ENCODE measurements at places on chromosomes 5 and 9.

- DNase-seq, result no peak
Observed at GRCh38 chr5:24749701-24750100, 104.9 kb upstream of the CDH10 start.

DNA sequence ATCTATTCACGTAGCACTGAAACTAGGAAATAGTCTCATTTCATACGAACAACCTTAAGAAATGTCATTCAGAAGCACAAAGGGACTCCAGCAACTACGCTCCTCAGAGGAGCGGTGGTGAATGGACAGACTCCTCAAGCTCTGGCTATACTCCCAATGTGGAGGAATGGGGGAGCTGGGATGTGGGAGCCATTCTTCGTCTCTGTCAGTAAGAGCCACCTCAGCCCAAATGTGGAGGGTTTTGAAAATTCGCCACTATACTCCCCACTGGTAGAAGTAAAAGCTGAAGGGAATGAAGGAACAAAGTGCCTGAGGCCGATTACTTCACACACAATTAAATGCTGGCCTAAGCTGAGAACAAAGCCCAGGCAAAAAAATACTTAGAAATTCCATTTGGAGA is 96.3 kb downstream of the ADAMTS12 start:
- no peak for DNase-seq

GRCh38 chr9:78533500-78533899 is 236.6 kb downstream of the PSAT1 start:
- DNase-seq, result no peak

DNA sequence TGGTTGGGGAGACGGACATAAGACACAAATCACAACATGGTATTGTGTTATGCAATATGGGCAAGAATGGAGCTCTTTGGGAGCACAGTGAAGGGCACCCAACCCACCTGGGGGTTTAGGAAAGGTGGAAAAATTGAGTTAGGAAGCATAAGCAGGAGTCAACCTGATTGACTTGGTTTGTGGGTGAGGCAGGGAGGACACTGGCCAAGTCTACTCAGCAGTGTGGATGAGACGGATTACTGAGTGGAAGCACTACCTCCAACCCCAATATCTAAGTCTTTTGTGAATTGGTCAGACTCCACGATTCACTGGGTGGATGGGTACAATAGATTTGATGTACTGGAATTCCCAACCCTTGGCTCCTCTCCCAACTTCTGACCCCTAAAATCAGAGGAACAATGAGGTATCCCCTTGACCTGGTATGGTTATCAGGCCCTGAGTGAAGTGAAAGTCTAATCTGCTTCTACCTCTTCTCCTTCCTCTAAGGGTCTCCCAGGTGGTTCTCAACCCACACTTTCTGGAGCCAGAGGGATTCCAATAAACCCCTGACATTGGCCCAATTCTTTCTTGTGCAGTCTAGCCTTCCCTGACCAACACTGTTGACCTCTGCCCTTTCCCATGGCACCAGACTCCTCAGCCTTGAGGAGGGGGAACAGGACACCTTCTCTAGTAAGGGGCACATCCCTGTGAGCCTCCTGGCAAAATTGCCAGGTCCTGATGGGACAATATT is 5.2 kb downstream of the EGR1 start:
- no peak for DNase-seq

- no peak for DNase-seq
Observed at GRCh38 chr5:127192836-127193338, 97.7 kb upstream of the MEGF10 start.

DNA sequence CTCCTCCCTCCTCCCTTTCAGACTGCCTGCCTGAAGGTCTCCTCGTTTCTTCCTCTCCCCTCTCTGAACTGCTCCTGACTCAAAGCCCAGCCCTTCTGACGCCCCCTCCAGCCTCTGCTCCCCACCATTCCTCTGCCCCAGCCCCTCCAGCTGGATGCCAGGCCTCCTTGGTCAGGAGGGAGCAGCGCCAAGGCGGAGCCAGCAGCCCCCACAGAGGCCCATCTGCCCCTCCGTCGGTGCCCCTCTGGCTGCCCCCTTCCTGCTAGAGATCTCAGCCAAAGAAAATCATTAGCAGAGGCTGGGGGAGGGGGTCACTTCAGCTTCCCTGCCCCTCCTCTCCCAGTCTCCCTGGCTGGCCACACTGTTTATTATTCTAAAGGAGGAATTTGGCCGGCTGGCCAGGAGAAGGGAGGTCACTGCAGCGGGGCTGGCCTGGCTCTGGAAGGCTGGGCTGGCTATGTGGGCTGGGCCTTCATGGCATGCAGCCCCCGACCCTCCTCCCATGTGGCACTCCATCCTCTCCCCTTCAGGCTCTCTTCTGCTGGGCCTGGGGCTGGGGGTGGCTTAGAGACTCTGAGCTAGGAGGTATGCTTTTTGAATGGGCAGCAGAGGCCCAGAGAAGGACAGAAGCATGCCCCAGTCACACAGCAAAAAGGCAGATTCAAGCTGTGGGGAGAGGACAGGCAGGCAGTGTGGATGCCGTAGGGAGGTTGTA is 16.9 kb downstream of the PDGFRB start:
- no peak for DNase-seq

DNA sequence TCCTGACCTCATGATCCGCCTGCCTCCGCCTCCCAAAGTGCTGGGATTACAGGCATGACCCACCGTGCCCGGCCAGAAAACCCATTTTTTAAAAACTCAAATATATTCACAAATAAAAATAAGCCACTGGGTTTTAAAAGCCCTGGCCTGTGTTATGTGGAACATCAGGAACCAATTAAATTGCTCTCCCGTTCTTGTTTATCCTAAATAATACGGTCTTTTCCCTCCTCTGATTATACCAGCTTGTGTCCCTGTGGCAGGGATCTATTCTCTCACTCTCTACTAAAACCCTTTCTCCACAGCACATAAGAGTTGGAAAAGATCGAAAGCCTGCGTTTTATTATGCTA is 30.1 kb upstream of the LPAR1 start:
- no peak for DNase-seq

- no peak for DNase-seq
Observed at GRCh38 chr5:174707671-174708070, 16.7 kb upstream of the MSX2 start.

- no peak for DNase-seq
Observed at GRCh38 chr5:170262061-170263045, 29.6 kb downstream of the C5orf58 start.

GRCh38 chr9:23322392-23322791 is 503.6 kb downstream of the ELAVL2 start:
- DNase-seq, result no peak

- DNase-seq, result no peak
Observed at GRCh38 chr5:154410786-154411185, 35.0 kb upstream of the SAP30L start.

DNA sequence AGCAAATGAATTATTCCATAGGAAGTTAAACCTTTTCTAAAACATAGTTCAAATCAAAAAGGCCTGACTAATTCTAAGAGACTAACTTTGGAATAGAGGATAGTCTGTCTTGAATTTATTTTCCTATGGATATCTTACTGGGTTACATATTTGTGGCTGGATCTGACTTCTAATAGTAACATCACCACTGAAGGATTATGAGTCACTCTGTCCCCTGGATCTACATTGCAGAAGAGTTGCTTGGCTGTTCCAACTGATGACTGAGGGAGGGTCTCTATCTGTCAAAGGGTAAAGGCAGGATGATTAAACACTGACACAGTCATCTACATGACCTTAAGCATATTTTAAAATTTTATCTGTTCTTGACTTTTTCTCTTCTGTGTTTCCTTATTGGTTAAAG is 119.6 kb upstream of the FST start:
- DNase-seq, result no peak

GRCh38 chr9:114037961-114038723 is 40.0 kb downstream of the AMBP start:
- DNase-seq, result no peak

GRCh38 chr9:16060436-16061129 is 507.7 kb downstream of the CCDC171 start:
- no peak for DNase-seq

- DNase-seq, result no peak
Observed at GRCh38 chr5:60948738-60949137, 3.7 kb downstream of the NDUFAF2 start.

DNA sequence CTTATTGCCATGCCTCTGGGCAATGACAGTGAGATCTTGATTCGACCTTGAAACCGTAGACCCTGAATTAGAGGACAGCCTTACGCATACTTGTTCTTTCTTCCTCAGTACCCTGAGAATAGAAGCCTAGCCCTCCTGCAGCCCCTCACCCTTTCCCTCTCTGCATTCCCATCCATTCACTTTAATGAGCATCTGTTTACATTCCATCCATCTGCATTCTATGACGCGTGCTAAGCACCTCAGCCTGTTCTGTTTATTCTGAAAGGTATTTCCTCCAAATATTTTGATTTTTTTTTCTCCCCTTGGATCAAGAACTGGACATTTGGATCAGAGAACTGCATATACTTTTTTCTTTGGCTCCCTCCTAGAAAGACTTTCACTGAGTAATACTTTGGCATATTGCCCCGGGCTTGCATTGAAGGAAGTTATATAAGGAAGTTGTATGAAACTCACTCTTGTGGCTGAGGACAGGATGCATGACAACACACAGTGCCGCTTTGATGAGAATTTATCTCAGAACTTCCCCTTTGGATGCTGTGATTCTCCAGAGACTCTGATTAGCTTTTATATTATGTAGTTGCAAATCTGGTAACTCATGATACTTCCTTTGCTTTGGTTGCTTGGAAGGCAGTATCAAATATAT is 15.7 kb downstream of the TMEM8B start:
- no peak for DNase-seq

GRCh38 chr5:43560128-43560527 is 3.3 kb upstream of the PAIP1 start:
- DNase-seq, result no peak

DNA sequence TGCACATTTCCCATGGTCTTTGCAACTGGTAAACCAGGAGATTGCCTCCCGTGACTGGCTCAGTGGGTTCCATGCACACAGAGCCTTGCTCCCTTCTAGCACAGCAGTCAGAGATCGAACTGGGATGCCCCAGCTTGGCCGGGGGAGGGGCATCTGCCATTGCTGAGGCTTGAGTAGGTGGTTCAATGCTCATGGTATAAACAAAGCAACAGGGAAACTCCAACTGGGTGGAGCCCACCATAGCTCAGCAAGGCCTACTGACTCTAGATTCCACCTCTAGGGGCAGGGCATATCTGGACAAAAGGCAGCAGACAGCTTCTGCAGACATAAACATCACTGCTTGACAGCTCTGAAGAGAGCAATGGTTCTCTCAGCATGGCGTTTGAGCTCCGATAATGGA is 67.0 kb upstream of the PPP1R2B start:
- no peak for DNase-seq

GRCh38 chr5:179268399-179268952 is 76.8 kb downstream of the ADAMTS2 start:
- DNase-seq, result no peak

DNA sequence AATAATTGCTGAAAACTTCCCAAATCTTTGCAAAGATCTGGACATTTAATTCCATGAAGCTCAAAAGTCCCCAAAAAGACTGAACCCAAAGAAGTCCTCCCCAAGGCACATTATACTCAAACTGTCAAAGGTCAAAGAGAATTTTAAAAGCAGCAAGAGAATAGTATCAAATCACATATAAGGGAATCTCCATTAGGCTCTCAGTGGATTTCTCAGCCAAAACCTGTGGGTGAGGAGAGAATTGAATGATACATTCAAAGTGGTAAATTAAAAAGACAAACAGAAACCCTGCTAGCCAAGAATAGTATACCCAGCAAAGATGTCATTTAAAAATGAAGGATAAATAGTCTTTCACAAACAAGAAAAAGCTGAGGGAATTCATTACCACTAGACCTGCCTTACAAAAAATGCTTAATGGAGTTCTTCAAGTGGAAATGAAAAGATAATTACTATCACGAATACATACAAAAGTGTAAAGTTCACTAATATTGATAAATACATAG is 134.1 kb downstream of the NDUFS4 start:
- no peak for DNase-seq

DNA sequence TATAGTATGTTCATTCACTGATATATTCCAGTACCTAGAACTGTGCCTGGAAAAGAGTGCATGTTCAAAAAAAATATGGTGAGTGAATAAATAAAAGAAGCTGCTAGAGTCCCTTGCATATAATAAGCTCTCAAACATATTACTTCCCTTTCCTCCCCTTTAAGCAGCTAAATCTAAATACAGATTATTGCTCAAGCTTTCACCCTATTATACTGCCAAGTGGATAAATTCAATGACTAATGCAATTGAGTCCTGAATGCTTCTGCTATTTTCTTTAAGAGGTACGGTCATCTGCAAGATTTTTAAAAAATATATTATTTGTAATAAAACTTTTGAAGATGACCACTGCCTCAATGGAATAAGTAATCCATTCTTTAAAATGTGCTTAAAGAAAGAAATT is 248.4 kb downstream of the PLK2 start:
- DNase-seq, result no peak

- DNase-seq, result no peak
Observed at GRCh38 chr5:149132474-149132873, 8.8 kb upstream of the ABLIM3 start.

GRCh38 chr5:165642366-165642765 is 2136.9 kb downstream of the MAT2B start:
- DNase-seq, result no peak

DNA sequence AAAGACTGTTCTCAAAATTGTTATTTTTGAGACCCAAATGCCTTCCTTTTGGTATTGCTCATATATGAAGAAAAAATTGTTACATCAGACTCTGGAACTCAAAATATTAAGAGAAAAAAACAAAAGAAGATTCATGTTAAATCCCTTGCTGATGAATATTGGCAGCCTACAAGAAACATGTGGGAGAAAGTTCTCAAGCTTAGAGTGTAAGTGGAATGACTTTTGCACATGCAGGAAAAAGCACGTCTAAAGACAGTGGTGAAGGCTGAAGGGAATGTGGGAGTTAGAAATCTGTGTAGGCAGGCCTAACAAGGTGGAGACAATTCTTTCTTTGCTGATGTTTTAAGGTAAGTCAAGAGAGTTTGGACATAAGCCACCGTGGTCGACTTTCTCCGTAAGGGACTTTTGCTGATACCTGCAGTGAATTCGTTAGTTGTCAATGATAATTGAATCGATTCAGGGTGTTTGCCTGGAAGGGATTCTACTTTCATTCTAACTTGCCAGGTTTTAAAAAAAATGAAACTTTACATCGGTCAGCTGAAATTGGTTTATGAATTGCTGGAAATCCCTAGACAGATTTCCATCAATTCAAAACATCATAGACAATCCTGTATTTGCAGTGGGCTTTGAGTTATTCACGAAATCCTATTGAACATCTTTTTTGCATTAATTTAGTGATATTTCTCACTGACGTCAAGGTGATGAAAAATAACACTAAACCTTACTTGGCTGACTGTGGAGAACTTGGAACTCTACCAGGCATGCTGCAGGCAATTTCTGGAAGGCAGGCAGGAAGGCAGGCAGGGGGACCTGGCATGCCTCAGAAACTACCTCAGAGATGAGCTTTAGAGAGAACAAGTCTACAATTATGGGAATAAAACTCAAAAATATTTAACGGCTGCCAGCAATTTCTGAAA is 359.1 kb upstream of the ADAMTSL1 start:
- no peak for DNase-seq

DNA sequence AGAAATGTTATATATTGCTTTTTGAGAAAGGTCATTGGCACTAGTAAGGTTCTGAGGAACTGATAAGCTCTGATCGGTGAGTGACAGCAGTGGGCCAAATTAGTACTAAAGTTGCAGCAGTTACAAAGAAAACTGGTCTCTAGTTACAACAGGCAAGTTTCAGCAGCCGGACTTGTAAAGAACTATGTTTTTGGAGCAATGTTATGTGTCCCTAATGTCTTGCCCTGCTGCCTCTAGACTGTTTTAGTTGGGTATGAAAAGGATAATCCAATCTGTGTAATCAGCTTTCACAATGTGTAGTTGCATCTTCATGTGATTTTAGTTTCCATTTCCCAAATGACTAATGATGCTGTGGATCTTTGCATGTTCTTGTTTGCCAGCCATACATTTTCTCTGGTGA is 113.5 kb downstream of the CAMK4 start:
- DNase-seq, result no peak

All from NCI-H1930 (cell line).